Mesendoderm (in vitro differentiated cells): ENCODE measurements at places on chromosomes 1 and 21.

GRCh38 chr1:244552336-244552735 is 91.3 kb downstream of the CATSPERE start:
- no peak overlapping the region for H3K4me3 ChIP-seq
- no peaks in the 10 kb centered on the region for H3K36me3 ChIP-seq
- no peak overlapping the region for H3K27ac ChIP-seq
- H3K27me3 ChIP-seq = no peaks in the 10 kb centered on the region
- H3K4me1 ChIP-seq = no peaks in the 10 kb centered on the region
- peak; percentile 13 for DNase-seq

- peak within 1 kb of the TSS; percentile 97 for H3K4me3 ChIP-seq
- H3K36me3 ChIP-seq = peaks cover 3% of the 10 kb centered on the region
- H3K27ac ChIP-seq = peak within 1 kb of the TSS; percentile 4
- H3K27me3 ChIP-seq = no peaks in the 10 kb centered on the region
- DNase-seq = peak; percentile 92
These were observed at the start of gene SPATC1L for GRCh38 chr21:46183910-46184624. SPATC1L (minus strand) TSS chr21:46184459; CDS start chr21:46182816, 1,643 bp downstream.

DNA sequence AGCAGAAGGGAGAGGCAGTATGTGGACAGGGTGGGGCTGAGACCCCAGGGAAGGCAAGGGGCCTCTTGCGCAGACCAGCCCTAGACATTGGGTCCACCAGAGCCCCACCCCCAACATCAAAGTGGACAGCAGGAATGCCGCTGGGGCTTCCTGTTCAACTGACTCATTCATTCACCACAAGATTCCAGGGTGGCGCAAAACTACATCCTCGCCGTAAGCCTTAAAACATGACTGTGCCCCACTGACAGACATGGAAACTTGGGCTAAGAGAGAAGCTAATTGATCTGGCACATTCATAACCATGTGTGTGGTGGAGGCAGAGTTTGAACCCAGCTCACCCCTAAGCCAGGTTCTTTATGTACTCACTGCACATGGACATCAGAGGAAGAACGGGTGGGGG is 14.0 kb downstream of the COL16A1 start:
- H3K27me3 ChIP-seq = no peaks in the 10 kb centered on the region
- H3K4me1 ChIP-seq = no peaks in the 10 kb centered on the region
- H3K4me3 ChIP-seq = no peak overlapping the region
- no peak for DNase-seq
- no peak overlapping the region for H3K27ac ChIP-seq
- H3K36me3 ChIP-seq = no peaks in the 10 kb centered on the region

- H3K27me3 ChIP-seq = no peaks in the 10 kb centered on the region
- DNase-seq = no peak
- H3K27ac ChIP-seq = no peak overlapping the region
- no peaks in the 10 kb centered on the region for H3K36me3 ChIP-seq
- no peaks in the 10 kb centered on the region for H3K4me1 ChIP-seq
These were observed 50.2 kb downstream of the ALG14 start for GRCh38 chr1:95022644-95022926.

DNA sequence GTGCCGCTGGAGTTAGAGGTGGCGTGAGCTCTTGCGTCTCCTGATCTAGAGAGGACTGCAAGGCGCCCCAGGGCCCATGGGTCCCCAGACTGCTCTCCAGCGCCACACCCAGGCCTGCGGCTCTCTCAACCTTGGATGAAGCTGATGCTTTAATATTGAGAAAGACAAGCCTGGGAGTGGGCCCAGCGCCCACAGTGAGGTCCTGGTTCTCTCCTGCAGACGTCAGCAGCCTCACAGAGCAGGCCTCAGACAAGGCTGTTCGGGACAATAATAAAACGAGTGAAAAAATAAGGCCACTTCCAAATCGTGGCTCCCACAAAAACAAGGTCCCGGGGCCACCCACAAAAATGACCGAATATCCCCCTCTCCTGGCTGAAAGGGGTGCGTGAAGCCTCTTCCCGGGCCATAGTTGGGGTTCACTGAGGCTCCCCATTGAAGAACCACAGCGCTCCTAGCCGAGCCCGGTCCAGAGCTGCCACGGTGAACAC is 6.0 kb upstream of the DNMT3L start:
- no peak overlapping the region for H3K27ac ChIP-seq
- no peaks in the 10 kb centered on the region for H3K36me3 ChIP-seq
- H3K27me3 ChIP-seq = no peaks in the 10 kb centered on the region
- H3K4me1 ChIP-seq = peaks cover 3% of the 10 kb centered on the region
- DNase-seq = no peak
- no peak overlapping the region for H3K4me3 ChIP-seq

GRCh38 chr1:48807554-48808260 is 31.0 kb upstream of the BEND5 start:
- H3K27me3 ChIP-seq = no peaks in the 10 kb centered on the region
- no peak overlapping the region for H3K4me3 ChIP-seq
- H3K36me3 ChIP-seq = no peaks in the 10 kb centered on the region
- no peaks in the 10 kb centered on the region for H3K4me1 ChIP-seq
- no peak for DNase-seq

DNA sequence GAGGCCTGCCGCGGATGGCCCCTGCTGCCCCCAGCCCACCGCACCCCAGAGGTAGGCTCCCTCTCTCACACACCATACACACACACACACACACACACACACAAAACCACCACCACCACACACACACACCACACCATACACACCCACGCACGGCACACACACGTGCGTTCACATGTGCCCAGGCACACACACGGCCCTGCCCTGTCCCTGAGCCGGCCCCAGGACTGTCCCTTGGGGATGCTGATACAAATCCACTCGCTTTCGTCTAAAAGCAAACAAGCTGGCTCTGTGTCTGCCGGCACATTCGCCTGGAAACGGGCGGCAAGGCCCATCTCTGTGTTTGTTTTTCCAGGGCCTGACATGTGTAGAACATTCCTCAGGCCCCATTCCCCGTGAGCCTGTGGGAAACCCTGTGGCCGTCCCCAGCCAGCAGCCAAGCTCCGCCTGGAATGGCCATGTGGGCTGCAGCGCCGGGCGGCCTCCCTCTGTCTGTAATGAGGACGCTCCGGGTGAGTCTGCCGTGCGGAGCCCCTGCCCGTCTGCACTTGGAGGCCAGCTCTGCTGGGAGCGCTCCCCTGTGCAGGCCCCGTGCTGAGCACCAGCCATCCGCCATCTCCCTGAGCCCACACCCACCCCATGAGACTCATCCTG is 67.4 kb downstream of the DMRTB1 start:
- peaks cover 4% of the 10 kb centered on the region for H3K4me1 ChIP-seq
- H3K36me3 ChIP-seq = no peaks in the 10 kb centered on the region
- no peak for DNase-seq

DNA sequence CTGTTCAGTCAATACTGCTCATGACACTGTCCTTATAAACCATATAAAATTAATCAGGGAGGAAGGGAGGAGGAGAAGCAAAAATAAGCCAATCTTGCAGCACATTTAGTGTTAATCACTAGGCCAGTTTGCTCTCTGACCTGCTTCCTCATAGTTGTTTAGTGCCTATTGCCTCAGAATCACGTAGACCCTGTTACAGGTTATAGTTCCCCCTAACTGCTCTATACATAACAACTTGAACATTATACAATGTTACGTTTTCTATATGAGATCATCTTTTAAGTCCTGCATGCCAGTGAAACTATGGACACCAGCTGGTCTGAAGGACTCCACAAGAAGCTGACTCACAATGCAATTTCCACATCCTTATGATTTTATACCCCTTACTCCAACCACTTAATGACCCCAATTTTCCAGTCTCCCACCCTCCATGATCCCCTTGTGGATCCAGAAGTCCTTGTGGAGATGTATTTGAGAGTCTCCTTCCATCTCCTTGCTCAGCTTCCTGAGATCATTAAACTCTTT is 34.9 kb upstream of the TACSTD2 start:
- no peak for DNase-seq
- H3K27me3 ChIP-seq = no peaks in the 10 kb centered on the region
- H3K36me3 ChIP-seq = no peaks in the 10 kb centered on the region
- H3K27ac ChIP-seq = no peak overlapping the region
- H3K4me1 ChIP-seq = no peaks in the 10 kb centered on the region
- H3K4me3 ChIP-seq = no peak overlapping the region

GRCh38 chr1:4063516-4063915 is 163.4 kb upstream of the C1orf174 start:
- no peak overlapping the region for H3K4me3 ChIP-seq
- DNase-seq = no peak
- H3K27ac ChIP-seq = no peak overlapping the region
- no peaks in the 10 kb centered on the region for H3K36me3 ChIP-seq
- H3K27me3 ChIP-seq = no peaks in the 10 kb centered on the region
- H3K4me1 ChIP-seq = no peaks in the 10 kb centered on the region

- no peaks in the 10 kb centered on the region for H3K27me3 ChIP-seq
- no peaks in the 10 kb centered on the region for H3K4me1 ChIP-seq
- H3K36me3 ChIP-seq = no peaks in the 10 kb centered on the region
- no peak overlapping the region for H3K4me3 ChIP-seq
- peak overlapping the region; percentile 29 for H3K27ac ChIP-seq
- peak; percentile 43 for DNase-seq
These were observed 241.8 kb upstream of the IRF2BP2 start for GRCh38 chr1:234851450-234852438.

- H3K27ac ChIP-seq = no peak overlapping the region
- DNase-seq = no peak
- no peaks in the 10 kb centered on the region for H3K27me3 ChIP-seq
- no peaks in the 10 kb centered on the region for H3K4me1 ChIP-seq
- H3K4me3 ChIP-seq = no peak overlapping the region
These were observed 44.8 kb upstream of the KIAA0040 start for GRCh38 chr1:175237389-175237788.

DNA sequence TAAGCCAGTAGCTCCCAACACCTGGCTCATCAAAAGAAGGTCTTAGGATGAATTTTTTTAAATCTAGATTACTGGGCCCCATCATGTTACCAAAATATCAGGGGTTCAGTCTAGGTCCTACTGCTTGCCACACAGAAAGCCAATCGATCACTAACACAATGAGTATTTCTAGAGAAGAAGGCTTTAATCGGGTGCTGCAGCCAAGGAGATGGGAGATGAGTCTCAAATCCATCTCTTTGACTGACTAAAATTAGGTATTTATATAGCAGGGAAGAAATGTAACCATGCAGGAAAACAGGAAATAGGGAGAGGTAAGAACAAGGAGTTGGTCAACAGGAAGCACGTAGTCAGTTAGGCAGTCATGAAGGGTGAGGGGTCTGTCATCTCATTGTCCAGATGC is 288.2 kb downstream of the CEP170 start:
- no peak for DNase-seq
- no peak overlapping the region for H3K27ac ChIP-seq
- no peaks in the 10 kb centered on the region for H3K4me1 ChIP-seq
- no peak overlapping the region for H3K4me3 ChIP-seq
- H3K36me3 ChIP-seq = no peaks in the 10 kb centered on the region

- no peaks in the 10 kb centered on the region for H3K27me3 ChIP-seq
- no peak overlapping the region for H3K4me3 ChIP-seq
- DNase-seq = no peak
- no peak overlapping the region for H3K27ac ChIP-seq
- H3K36me3 ChIP-seq = no peaks in the 10 kb centered on the region
- no peaks in the 10 kb centered on the region for H3K4me1 ChIP-seq
These were observed 10.2 kb downstream of the CD52 start for GRCh38 chr1:26327956-26328362.

DNA sequence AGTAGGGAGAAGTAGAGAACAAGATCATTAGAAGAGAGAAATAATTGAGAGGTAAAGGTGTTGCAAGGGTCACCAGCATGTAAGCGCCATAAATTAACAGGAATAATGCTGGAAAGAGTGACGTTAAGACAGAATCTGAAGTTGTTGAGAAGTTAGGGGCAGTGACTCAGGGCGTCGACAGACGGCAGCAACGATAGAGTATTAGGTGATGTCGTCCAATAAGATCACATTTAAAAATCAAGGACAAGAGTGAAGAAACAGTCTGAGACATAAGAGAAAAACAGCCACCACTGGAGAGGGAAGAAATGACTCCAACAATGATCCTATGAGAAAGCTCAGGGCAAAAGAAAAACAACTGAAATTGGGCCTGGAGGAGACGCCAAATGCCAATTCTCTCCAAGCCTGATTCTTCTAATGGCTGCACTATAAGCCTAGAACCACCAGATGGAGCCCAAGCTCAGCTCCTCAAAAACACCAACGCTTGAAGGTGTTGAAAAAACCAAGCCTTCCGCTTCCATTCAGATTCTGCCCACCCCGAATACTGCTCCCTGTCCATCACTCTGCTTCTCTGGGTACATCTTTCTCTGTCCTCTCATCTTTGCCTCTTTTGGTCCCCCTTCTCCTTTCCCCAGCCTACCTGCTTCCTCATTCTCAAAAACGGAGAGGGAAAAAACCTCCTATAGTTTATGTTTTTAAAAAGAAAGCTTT is 70.0 kb downstream of the LUZP1 start:
- H3K27ac ChIP-seq = no peak overlapping the region
- H3K4me3 ChIP-seq = no peak overlapping the region
- peaks cover 3% of the 10 kb centered on the region for H3K36me3 ChIP-seq
- H3K27me3 ChIP-seq = no peaks in the 10 kb centered on the region
- peak; percentile 86 for DNase-seq

DNA sequence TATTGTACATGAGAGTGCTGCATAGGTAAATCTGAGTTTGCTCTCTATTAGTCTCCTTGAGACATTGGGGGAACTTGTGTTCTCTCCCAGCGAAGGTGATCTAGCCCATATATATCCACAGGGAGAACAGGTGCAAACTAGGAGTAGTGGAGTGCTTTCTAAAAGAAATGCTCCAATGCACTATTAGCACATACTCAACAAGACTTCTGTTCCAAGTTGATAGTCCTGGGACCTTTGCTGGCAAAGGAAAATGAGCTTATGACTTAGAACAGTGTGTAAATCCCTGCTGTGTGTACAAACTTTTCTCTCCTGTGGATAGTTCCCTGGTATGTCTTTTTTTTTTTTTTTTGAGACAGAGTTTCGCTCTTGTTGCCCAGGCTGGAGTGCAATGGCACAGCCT is 25.5 kb downstream of the CFAP126 start:
- no peaks in the 10 kb centered on the region for H3K27me3 ChIP-seq
- H3K4me1 ChIP-seq = no peaks in the 10 kb centered on the region
- H3K27ac ChIP-seq = no peak overlapping the region
- peaks cover 5% of the 10 kb centered on the region for H3K36me3 ChIP-seq
- DNase-seq = no peak
- no peak overlapping the region for H3K4me3 ChIP-seq

- no peaks in the 10 kb centered on the region for H3K36me3 ChIP-seq
- no peak overlapping the region for H3K27ac ChIP-seq
- DNase-seq = no peak
These were observed 70.8 kb downstream of the ZNF648 start for GRCh38 chr1:181990728-181991127.

- no peak overlapping the region for H3K4me3 ChIP-seq
- peaks cover 51% of the 10 kb centered on the region for H3K4me1 ChIP-seq
- H3K27ac ChIP-seq = peak overlapping the region; percentile 65
- no peaks in the 10 kb centered on the region for H3K36me3 ChIP-seq
These were observed 10.6 kb downstream of the PLXNA2 start for GRCh38 chr1:208233546-208233945.

GRCh38 chr1:110915804-110916203 is 42.9 kb downstream of the CD53 start:
- no peaks in the 10 kb centered on the region for H3K4me1 ChIP-seq
- no peak overlapping the region for H3K27ac ChIP-seq
- no peak for DNase-seq
- H3K36me3 ChIP-seq = no peaks in the 10 kb centered on the region
- H3K4me3 ChIP-seq = no peak overlapping the region

GRCh38 chr1:52192436-52192835 is 50.5 kb downstream of the ZFYVE9 start:
- H3K4me3 ChIP-seq = no peak overlapping the region
- DNase-seq = no peak
- no peaks in the 10 kb centered on the region for H3K27me3 ChIP-seq
- H3K36me3 ChIP-seq = no peaks in the 10 kb centered on the region
- no peak overlapping the region for H3K27ac ChIP-seq

GRCh38 chr1:103220631-103221041 is 112.3 kb upstream of the COL11A1 start:
- no peak for DNase-seq
- H3K4me3 ChIP-seq = no peak overlapping the region
- no peaks in the 10 kb centered on the region for H3K36me3 ChIP-seq
- H3K4me1 ChIP-seq = no peaks in the 10 kb centered on the region
